Suppressor macrophage treated with lipopolysaccharide for 4 hours (primary cell): ENCODE measurements at places on chromosomes 12 and 14.

DNA sequence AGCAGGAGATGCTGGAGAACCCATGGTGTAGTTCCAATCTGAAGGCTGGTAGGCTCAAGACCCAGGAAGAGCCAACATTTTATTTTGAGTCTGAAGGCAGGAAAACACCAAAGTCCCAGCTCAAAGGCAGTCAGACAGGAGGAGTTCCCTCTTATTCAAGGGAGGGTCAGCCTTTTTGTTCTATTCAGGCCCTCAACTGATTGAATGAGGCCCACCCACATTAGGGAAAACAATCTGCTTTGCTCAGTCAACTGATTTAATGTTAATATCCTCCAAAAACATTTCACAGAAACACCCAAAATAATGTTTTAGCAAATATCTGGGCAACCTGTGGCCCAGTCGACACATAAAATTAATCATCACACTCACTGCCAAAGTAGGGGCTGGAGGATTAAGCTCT, 130.8 kb downstream of the LMNTD1 start:
- no peak for DNase-seq

- DNase-seq = peak; percentile 9
Observed at GRCh38 chr12:40336573-40337199, 111.9 kb downstream of the LRRK2 start.

DNA sequence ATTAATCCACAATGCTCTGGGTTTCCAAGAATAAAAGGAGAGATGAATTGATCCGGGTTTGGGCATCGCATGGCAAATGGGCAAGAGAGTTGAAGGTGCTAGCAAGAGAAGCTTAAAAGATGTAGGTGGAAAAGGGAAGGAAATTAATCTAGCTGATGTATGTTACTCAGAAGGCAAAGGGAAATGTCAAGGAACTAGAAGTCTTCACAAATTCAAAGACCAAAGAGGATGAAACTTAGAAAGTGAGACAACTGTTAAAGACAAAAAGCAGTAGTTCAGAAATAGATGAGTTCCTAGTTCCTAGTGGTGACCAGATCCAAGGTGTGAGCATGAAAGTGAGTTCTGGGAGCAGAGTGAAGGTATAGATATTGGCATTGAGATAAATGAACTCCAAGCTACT, 228.3 kb downstream of the SEC23A start:
- DNase-seq = peak; percentile 19

DNA sequence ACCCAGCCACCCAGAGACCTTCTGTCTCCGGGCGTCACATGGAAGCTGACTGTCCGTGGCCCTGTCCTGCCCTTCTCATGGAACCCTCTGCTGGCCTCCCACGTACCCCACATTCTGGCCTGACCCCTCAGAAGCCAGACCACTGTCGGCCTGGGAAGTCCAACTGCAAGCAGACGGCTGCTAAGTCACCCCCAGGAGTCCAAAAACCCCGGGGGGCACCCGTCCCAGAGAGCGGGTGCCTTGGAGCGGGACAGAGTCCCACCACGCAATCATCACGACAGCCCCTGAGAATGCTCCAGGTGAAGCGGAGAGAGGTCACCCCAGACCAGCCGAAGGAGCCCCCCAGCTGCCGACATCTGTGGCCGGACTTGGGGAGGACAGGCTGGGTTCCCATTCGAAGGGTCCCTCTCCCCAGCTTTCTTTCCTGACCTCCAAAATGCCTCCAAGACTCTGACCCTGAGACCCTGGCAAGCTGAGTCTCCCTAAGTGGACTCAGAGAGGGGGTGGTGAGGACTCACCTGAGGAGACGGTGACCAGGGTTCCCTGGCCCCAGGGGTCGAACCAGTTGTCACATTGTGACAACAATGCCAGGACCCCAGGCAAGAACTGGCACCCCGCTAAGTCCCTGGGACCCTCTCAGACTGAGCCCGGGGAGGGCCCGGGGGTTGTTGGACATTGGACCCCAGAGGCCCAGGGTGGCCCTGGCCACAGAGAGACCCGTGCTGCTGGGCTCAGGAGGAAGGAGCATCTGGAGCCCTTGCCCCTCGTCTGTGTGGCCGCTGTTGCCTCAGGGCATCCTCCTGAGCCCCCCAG, 337.1 kb downstream of the TMEM121 start:
- no peak for DNase-seq

- DNase-seq = no peak
Observed at GRCh38 chr12:64655141-64655540, 44.8 kb downstream of the RASSF3 start.

DNA sequence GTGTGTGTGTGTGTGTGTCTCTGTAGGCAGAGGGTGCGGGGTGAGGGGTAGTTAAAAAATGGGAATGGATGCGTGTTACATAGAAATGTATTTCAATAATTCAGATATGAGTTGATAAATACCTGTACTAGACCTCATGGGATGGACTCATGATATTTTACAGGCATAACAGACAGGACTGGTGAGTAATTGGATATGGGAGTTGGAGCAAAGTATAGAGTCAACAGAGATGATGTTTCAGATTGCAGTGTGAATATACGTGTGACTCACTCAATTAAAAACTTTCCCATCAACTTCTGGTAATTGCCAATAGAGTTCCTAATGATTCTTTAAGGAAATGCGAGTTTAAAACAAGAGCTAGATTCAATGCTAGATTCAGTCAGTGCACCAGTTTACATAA, 711.9 kb downstream of the C12orf50 start:
- DNase-seq = no peak

DNA sequence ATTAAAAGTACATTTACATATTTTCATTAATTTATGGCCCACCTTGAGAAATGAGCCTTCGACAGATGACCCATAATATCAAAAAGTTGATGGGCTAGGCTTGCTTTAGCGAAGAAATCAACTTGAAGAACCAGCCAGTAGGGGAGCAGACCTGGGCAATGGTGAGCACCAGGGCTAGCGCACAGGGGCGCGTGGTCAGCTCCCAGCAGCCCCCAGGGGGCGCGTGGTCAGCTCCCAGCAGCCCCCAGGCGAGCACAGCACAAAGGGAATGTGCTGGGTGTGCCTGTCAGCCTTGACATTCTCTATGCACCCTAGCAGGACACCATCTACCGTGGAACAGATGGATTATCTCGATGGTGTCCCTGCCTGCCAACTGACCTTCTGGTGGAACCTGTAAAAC, 15.3 kb upstream of the SOX5 start:
- DNase-seq = no peak

DNA sequence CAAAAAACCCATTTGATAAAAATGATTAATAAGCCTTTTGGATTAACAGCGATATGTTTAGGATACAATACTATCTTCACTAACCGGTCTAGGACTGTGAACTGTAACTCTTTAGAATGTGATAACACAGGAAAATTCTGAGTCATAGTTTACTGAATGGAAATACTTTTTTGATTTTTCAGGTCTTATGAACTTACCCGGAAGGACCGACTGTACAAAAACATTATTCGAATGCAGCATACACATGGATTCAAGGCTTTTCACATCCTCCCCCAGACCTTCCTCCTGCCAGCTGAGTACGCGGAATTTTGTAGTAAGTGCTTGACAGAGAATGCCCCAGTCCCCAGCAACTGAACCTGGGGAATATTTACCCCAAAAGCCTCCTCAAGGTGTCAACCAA, 29.0 kb downstream of the TTLL5 start:
- DNase-seq = no peak

DNA sequence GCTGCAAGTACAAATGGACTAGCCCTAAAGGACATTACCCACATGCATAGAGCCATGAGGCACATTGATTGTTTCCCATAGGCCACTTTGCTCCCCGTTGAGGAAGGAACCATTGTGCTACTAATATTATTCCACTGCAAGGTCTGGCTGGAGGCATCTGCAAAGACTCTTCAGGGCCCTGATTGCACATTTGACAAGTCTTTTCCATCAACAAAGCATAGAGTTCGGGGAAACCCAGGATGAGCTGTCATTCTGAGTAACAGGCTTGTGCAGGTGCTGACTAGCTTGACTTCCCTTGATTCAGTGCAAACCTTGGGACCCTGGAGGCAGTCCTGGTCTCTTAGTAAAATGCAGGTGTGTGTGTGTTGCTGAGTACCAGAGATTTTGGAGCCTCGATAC, 73.8 kb downstream of the SUSD6 start:
- DNase-seq = peak; percentile 65

- DNase-seq = no peak
Observed at GRCh38 chr12:62802984-62803383, 132.0 kb downstream of the PPM1H start.

- DNase-seq = no peak
Observed at GRCh38 chr12:69511469-69512267, 41.5 kb downstream of the FRS2 start.

DNA sequence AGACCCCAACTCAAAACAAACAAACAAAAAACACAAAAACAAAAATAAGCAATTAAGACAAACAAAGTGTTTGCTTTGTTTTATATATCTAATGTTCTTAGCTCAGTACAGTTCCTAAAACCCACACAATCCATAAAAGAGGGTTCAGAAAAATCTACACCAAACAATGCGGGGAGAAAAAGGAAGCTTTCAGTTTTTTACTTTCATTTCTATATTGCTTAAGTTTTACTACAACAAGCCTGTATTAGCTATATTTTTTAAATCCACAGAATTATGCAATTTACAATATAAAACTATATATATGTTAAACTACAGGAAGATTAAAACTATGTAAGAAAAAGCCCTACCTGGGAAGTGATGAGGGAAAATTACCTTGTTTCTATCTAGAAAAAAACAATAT, 41.4 kb downstream of the CLIP1 start:
- DNase-seq = peak; percentile 45

- DNase-seq = no peak
Observed at GRCh38 chr12:46963977-46964971, 115.1 kb upstream of the PCED1B start.

GRCh38 chr12:85029456-85029855, 6.6 kb downstream of the TSPAN19 start:
- DNase-seq = peak; percentile 49

GRCh38 chr12:10372559-10372958, 17.3 kb downstream of the KLRK1 start:
- no peak for DNase-seq

DNA sequence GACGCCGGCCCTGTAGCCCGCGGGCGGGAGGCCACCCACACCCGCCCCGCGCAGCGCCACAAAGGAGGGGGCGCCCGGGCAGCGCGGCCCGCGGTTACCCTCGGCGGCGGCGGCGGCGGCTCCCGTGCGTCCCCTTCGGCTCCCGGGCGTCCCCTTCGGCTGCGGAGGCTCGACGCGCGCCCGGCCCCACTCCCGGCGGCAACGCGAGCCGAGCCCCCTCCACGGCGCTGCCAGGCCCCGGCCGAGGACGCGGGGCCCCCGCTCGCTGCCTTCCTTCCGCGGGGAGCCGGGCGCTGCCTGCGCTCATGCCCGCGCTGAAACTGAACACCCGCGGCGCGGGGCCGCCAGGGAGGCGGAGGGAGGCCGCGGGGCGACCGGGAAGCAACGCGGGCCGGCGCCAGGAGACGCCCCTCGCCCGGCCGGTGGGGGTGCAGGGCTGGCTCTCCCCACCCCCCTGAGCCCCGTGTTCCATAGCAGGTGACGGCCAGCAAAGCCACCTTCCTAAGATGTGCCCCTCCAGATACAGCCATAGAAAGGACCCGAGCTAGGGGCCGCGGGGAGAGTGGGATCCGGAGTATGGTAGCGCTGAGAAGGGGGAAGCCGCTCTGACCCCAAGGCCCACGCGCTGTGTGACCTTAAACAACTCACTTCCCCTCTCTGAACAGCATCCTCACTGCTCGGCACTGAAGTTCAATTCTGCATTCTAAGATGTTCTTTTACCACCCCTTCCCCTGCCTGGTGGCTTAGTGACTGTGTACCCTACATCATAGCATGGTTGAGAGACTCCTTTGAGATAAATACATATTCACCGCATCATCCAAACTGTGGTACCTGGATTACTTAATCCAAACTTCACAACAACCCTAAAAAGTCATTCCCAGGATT, 42.8 kb downstream of the KDM2B start:
- peak; percentile 75 for DNase-seq

- no peak for DNase-seq
Observed at GRCh38 chr12:52164624-52165023, 27.2 kb downstream of the KRT80 start.

- no peak for DNase-seq
Observed at GRCh38 chr12:100481021-100481420, 7.4 kb downstream of the NR1H4 start.

GRCh38 chr12:110436231-110436630, 13.9 kb downstream of the ARPC3 start:
- DNase-seq = no peak

DNA sequence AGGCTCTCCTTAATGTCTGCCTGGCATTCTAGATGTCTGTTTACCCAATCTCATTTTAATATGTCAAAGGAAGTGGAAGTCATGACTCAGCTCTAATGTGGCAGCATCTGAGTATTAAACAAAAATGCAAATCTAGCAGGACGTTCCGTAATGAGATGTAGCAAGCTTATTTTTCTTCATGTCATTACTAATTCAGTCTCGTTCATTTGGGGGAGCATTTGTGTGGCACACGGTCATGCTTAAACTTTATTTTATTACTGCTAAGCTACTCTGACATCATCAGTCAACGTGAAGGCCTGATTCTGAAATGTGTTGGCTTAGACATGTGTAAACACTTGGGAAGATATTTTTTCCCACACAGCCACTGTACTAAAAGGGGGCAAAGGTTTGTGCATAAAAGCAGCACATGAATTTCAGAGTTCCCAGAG, 326.7 kb upstream of the TMPO start:
- peak; percentile 59 for DNase-seq

DNA sequence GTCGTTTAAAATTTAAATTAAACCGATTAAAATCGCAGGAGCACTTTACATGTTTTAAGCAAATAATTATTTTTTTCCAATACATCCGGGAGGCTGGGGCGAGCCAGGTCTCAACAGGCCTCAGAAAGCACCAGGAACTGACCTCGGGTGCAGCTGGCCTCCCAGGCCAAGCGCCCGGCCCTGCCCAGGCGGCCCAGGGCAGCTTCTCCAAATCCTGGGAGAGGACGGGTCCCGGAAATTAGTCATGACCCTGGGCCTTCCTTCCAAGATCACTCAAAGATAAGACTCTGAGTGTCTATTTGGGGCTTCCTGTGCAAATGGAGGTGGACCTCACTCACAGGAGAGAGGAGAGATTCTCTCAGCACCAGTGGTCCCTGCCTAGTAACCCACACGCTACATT, 177.1 kb downstream of the BCL11B start:
- no peak for DNase-seq

- DNase-seq = peak; percentile 16
Observed at GRCh38 chr14:93970585-93970964, 5.8 kb downstream of the ASB2 start.

DNA sequence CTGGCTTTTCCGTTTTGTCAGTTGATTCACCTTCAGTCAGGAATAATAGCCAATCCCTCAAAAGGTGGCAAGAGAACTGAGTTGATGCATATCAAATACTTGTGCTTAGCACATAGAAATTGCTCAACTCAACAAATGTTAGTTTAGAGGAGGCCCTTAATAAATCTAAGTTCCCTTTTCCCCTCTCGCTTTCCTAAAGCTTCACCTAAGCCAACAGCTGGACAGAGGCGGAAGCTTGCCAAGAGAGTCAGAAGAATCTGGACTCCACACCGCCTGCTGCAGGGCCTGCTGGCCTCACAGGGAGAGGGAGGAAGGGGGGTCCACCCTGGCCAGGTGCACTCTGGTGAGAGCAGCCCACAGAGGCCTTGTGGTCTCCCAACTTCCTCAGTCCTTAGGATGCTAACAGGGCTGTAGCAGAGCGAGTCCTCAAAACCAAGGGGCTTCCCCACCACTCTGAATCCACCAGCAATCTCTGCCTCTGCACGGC, 213.1 kb downstream of the CHST11 start:
- peak; percentile 86 for DNase-seq

GRCh38 chr12:96493106-96493505, 3.7 kb downstream of the CFAP54 start:
- DNase-seq = no peak

- no peak for DNase-seq
Observed at GRCh38 chr14:99425272-99425681, 55.4 kb downstream of the SETD3 start.
